ENCODE measurements at places on chromosomes 5 and 9.

GRCh38 chr9:127056446-127056845 lies 66.0 kb downstream of the ANGPTL2 start:
- no peak for DNase-seq

DNA sequence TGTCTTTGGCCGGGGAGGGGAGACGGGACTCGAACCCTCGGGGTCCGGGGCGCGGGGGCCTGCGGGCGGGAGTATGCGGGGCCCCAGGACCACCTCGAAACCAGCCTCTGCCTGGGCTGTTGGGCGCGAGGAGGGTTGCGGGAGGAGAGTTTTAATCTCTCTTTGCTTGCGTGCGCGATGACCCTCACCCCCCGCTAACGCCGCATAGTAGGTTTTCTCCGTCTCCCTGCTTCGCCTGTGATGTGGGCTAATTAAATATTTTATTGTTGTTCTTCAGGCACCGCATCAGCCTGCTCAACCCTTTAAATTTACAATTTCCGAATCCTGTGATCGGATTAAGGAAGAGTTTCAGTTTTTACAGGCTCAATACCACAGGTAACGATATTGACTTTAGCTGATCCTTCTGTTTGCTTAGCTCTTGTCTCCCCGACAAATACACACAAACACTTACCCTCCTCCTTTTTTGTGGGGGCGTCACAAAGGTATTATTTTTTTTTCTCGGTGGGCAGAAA lies 1.7 kb downstream of the TLE4 start:
- no peak for DNase-seq

DNA sequence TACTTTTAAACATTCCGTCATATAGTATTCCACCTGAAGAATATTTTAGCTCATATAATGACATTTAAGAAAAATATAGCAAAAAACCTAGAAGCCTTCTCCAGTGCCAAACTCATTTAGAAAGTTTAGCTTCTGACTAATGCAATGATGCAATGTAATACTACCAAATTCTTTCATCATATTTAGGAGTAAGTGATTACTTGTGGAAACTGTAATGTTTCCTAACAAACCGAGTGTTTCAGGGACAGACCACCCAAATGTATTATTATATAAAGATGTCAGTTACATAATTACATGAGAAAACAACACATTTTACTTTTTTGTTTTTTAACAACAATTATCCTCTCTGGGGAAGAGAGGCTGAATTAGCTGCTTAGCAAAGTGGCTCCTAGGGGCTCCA lies 316.2 kb downstream of the ARL15 start:
- no peak for DNase-seq

GRCh38 chr9:128208386-128208785 lies 5.2 kb downstream of the DNM1 start:
- DNase-seq = no peak

DNA sequence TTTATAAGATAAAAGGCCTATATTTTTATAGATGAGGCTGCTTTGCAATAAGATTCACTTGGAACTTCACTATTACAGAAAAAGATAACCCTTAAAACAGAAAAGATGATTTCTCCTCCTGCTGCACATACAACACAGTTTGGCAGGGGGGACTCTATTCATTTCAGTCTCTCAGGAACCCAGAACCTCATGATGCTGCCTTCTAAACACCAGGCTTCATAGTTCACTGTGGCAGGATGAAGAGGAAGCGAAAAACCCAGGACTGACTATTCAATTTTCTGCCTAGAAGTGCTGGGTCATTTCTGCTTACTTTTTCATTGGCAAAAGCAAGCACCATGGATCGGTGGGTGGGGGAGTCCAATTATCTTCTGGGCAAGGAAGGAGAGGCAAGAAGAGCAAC lies 179.5 kb downstream of the NTRK2 start:
- DNase-seq = no peak

DNA sequence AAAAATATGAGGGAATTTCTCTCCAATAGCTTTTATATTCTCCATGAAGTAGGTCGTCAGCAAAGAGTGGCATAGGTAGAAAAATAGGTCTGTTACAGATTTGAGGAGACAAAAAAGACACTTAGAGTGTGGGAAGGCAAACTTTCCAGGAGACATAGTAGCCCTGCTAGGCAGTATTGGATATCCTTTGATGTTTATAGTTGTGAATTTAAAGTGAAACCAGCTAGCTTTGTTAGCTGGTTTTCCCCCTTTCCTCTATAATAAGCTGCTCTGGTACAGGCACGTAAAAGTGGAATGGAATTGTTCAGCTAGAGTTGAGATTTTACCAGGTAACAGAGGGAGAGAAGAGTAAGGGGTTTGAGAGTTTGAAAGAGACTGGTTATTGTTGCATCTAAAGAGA lies 17.1 kb upstream of the APC start:
- DNase-seq = no peak

GRCh38 chr9:80376180-80376579 lies 804.4 kb downstream of the TLE4 start:
- DNase-seq = no peak
